Urinary bladder (tissue), 4 donors: ENCODE measurements at places on chromosomes 7 and 10. TPM values are rescaled to one million over a fixed set of nuclear protein-coding genes. Genes with fewer than 3 reads are reported as not detected.
A peak's percentile ranks its signal among the peaks of the same experiment; 100 is the strongest.

GRCh38 chr10:62666275-62666674 is 138.2 kb upstream of the ADO start:
- DNase-seq = no peak

GRCh38 chr7:106770191-106770590 is 94.9 kb upstream of the PIK3CG start:
- no peak for DNase-seq

DNA sequence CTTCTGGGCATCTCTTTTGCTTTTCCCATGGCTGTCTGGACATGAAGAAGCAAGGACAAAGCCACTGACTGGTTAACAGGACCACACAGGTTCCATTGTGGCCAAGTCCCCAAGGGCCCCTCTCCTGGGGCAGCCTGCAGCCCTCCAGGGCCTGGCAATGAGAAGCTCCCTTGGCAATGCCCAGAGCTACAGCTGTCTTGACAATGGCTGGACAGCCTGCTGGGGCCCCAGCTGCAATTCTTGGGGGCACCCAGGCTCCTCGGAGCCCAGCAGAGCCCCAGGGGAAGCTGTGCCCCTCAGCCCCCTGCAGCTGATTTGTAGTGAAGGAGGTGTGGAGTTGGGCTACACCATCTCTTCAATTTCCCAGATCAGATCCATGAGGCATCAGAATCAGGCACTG is 384.9 kb upstream of the PODXL start:
- DNase-seq = no peak

- no peak for DNase-seq
Observed at GRCh38 chr7:69367780-69368179, 230.5 kb upstream of the AUTS2 start.

GRCh38 chr7:127478461-127478860 is 86.0 kb upstream of the ZNF800 start:
- no peak for DNase-seq

DNA sequence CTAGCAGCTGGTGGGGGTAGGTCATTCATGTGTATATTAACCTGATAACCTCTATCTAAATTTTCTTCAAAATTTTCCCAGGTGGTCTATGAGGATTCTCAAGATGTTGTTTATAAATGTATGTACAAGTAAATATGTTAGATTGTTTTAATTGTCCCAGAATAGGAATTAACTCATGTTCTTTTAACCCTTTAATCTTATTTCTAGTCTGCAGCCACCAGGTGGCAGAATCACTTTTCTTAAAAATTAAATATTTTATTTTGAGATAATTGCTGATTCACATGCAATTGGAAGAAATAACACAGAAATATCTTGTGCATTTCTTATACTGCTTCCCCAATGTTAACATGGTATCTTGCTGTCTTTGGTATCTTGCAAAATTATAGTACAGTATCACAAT is 589.5 kb downstream of the ARL4A start:
- no peak for DNase-seq

DNA sequence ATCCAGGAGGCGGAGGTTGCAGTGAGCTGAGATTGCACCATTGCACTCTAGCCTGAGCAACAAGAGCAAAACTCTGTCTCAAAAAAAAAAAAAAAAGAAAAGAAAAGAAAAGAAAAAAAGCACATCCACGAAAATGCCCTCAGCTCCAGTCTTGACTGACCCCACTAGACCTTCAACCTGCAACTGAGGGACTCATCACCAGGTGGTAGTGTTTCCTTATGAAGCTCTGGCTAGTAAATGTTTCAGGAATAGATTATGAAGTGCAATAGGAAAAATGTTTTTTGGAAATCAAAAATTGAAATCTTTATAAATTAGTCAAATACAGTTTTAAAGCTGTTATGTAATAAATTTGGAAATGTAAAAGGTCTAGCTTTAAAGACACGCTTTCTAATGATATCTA is 22.4 kb downstream of the TLL2 start:
- no peak for DNase-seq

LIPM gene
- not detected for polyA plus RNA-seq

PON3 gene
- polyA plus RNA-seq = 3.7 TPM

DNA sequence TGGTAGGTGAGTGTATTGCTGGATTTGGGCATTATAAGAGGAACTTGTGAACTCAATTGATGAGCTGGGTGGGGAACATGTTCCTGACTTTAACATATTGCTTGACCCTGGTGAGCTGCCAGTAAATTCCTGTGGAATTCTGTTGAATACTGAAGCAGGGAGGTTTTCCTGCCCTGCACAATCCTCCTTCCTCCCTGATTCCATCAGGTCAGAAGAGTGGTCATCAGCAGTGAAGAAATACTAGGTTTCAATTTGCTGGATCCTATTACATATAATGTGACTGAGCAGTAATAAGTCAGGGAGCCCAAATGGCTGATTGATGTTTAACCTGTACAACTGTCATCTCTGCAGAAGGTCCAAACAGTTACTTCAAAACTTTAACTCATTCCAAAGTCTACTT is 581.2 kb downstream of the SUGCT start:
- DNase-seq = no peak

GRCh38 chr10:31374146-31374696 is 55.2 kb downstream of the ZEB1 start:
- DNase-seq = no peak

GRCh38 chr10:101012525-101013364 is 13.1 kb downstream of the LZTS2 start:
- DNase-seq = no peak

GRCh38 chr10:24900888-24901685 is 51.3 kb downstream of the PRTFDC1 start:
- no peak for DNase-seq

ZNF365 gene
- polyA plus RNA-seq = 0.10 TPM

GRCh38 chr10:130587718-130588117 is 451.5 kb downstream of the GLRX3 start:
- no peak for DNase-seq

PLXNA4 gene
- polyA plus RNA-seq = 1.6 TPM

GRCh38 chr7:11427686-11428273 is 404.2 kb downstream of the THSD7A start:
- DNase-seq = peak; percentile 39

DNA sequence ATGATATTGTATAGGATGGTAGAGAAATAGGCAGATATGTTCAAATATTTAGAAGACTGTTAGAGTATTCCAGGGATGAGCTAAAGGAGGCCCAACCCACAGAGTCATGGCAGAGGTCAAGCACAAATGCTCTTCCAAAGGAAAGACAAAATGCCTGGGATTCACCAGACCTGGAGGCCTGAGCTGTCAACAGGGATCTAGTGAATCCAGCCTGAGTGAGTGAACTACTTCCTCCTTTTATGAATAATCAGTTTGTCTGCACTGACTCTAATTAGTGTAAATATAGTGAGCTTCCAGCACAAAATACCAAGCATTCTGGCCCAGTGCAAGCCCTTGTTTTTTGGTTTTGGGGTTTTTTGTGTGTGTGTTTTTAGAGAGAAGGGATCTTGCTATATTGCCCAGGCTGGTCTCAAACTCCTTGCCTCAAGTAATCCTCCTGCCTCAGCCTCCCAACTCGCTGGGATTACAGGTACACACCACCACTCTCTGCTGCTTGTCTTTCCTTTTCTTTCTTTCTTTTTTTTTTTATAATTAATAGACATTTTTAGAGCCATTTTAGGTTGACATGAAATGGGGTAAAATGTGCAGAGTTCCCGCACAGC is 244.4 kb downstream of the SKIDA1 start:
- DNase-seq = no peak

- DNase-seq = no peak
Observed at GRCh38 chr10:22683140-22683389, 31.3 kb downstream of the PIP4K2A start.

- no peak for DNase-seq
Observed at GRCh38 chr7:69808391-69808790, 210.1 kb downstream of the AUTS2 start.

GPR141 gene
- polyA plus RNA-seq = 0.16 TPM

DNA sequence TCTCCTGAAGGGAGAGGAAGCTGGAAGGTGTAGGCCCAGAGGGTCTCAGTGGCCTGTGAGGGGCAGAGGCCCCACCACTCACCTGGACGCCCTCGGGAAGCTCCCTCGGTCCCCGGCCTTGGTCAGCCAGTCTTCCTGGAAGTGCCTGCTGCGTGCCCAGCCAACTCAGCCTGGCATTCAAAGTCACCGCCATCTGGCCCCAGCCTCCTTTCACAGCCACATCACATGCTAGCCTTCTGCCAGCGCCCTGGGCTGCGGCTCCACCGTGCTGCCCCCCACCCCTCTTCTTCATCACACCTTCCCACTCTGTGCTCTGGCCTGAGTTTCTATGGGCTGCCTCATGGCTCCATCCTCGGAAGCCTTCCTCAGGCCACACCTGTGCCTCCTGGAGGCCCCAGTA is 98.0 kb downstream of the ZMIZ1 start:
- no peak for DNase-seq

DNA sequence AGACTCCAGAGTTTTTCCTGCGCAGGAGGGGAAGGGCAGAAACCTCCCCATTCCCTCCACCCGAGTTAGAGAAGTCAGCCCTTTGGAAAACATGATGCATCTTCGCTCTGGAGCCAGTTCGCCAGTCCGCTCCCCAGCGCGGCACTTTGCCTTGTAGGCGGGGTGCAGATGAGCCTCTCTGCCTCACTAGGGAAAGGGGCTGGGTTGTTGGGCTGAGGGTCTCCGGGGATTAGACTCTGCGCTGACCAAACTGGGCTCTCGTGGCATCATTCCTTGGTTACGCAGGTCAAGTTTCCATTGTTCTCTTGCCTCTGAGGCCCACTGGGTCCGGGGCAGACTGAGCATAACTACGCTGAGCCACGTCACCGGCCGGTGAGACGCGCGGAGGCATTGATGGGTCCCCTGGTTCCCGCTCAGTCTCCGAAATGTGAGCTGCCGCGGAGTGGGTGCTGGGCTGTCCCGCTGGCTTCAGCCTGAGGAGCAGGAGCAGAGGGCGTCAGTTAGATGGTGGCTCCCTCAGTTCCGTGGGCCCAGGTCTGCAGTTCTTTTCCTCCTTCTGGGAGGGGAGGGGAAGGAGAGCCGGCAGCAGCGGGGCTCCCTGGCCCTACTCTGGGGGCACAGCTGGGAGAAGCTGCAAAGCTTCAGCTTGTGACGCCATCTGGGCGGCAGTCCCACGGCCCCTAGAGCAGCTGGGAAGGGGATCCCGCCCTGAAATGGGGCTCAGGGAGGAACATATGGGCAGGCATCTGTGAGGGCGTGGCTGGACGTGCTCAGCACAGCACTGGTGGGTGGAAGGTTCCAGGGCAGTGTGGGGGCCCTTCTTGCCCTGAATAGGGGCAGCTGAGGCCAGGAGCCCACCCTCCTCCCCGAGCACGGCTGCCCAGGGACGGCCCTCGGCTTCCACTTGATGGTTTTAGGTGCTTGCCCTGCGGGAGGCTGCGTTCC is 121.3 kb upstream of the BTBD16 start:
- no peak for DNase-seq

- DNase-seq = no peak
Observed at GRCh38 chr7:55325371-55325792, 39.8 kb upstream of the LANCL2 start.

DNA sequence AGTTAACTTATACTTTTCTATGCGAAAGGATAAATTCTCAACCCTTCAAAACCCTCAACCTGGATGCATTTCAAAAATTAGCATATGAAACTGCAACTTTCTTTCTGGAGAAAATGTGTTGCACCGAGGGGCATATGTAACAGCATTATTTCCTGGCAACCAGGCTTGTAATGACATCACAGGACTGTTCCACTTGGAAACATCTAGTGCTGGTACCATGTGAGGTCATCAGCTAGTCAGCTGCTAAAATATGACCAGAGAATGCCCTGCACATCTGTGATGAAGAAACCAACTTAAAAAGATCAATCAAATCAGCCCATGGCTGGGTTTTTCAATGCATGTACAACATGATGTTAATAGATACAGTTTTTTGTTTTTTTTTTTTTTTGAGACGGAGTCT is 40.0 kb downstream of the FGFR2 start:
- no peak for DNase-seq

- no peak for DNase-seq
Observed at GRCh38 chr7:150963707-150964559, 14.2 kb downstream of the KCNH2 start.

GRCh38 chr10:13219685-13220670 is 14.2 kb downstream of the UCMA start:
- no peak for DNase-seq

TFR2 gene
- 0.81 TPM for polyA plus RNA-seq

- no peak for DNase-seq
Observed at GRCh38 chr10:98511876-98512275, 65.1 kb upstream of the HPS1 start.

DNA sequence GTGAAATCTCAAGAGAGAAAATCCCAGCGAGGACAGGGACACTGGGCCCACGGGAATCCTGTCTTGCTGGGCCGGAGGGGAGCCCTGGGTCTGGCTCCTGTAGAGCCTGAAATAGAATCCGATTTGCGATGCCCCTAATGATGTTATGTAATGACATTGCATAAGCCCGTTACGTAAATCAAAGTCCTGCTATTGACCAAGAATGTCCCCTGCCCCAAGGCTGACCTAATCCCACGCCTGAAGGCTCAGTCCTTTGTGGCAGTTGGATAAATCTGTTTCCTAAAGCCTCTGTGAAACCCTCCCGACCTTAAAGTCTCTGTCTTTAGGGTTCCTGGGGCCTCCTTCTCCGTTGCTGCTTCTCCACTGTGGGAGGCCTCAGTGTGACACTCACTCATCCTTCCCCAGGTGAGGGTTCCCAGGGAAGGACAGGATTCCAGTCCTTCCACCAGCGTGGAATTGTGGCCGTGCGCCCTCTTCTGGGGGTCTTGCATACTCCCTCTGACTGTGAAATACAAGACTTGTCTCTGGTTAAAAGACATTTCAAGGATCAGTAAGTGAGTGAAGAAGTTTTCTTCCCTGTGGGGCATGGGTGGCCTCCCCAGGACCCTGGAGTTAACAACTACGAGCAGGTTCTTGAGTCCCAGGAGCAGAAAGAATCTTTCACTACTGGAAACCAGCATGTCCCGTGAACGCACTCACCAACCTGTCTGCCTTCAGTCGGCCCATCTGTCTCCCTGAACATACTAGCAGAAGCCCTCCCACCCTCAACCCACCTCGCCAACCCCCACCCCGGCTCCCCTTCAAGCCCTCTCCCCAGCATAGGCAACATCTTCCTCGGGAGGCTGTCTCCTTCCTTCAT is 19.8 kb downstream of the ZNF467 start:
- no peak for DNase-seq

GRCh38 chr10:111075577-111076185 is 1.1 kb upstream of the ADRA2A start:
- DNase-seq = no peak
